Tibial nerve (tissue), 4 donors: ENCODE measurements at places on chromosomes 5 and 9. TPM values are rescaled to one million over a fixed set of nuclear protein-coding genes. Genes with fewer than 3 reads are reported as not detected.

SLC6A3 gene
- total RNA-seq: 0.20 TPM

DNA sequence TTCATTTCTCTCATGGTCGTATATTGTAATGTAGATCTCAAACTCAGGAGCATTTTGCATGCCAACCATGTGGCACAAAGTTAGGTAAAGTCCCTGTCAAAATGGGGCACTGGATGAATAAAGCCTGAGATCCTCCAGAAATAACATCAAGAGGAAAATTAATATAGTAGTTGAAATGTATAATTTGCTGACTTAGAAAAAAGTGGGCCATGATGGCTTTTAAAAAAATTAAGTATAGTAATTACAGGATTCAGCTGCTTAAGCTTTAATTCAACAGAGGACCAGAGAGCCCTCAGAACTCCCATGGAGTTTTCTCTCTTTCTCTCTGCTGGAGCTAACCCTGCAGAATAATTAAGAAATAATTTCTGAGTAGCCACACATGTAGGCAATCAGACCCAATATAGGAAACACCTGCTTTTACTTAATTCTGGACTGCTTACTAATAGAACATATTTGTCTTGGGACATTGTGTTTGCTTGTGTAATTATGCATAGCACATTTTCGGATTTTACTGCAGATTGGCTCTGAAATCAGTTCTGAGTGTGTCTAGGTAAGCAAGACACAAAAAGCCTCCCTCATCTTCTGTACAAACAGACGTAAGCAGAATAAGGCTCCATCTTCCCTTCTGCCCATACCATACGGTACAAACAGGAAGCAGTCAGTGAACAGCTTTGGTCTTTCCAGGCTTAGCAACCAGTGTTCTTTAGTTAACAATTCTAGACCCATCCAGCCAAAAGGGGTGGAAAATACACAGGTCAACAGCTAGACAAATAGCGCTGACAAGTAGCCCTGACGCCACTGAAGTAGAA lies 26.5 kb upstream of the PCSK1 start:
- no peak for DNase-seq
- H3K4me1 ChIP-seq: no peaks in the 10 kb centered on the region
- no peak overlapping the region for H3K4me3 ChIP-seq
- no peaks in the 10 kb centered on the region for H3K27me3 ChIP-seq

SMIM15 gene
- total RNA-seq: 12.0 TPM

WNK2 gene
- 7.2 TPM for total RNA-seq

DNA sequence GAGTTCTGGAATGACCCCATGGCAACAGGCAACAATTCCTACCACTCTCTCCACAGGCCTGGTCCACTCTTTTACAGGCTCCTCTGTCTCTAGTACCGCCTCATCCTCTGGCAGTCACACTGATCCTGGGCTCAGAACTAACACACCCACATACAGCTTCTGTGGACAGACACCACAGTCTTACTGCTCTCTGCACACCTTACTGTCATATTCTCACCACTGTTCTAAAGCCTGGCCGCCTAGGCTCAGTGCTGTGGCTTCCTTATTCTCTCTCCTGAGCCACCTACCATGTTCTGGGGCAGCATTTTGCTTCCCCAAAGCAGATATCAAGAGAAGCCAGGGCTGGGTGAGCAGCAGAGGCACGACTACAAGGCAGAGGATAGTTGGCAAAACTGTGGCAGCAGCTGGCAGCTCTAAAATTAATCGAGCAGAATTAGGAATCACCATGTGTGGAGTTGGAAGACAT lies 14.8 kb downstream of the REEP5 start:
- no peaks in the 10 kb centered on the region for H3K36me3 ChIP-seq
- H3K4me1 ChIP-seq: no peaks in the 10 kb centered on the region
- DNase-seq: no peak
- H3K4me3 ChIP-seq: no peak overlapping the region

DNA sequence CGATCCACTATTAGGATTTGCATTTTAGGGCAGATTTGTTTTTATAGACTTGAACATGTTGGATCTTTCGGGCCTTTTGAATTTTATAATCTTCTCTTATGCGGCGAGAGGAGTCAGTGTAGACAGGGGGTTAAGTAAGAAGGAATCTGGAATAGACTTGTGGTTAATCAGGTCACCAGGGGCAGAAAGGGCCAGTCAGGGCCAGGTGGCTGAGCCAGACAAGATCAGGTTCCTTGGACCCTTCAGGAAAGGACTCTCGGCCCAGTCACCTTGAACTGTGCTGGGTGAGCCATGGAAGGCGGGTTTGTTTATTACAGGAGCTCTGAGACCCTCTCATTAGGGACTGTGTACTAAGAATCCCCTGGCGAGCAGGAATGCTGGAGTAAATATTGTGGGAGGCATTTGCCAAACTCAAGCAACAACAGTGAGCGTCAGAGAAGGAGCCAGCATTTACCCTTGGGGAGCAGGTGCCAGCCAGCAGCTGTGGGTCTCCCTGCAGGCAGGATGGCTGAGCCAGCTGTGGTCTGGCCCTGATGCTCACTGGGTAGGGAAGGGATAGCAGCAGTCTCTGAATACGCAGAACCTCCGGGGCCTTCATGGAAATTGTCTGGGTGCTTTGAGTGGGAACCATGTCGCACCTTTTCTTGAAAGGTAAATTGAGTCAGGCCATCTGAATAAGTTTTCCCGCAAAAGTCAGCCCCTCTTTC lies 79.2 kb downstream of the UBE2QL1 start:
- no peak overlapping the region for H3K27ac ChIP-seq
- no peak for DNase-seq
- no peak overlapping the region for H3K4me3 ChIP-seq
- H3K4me1 ChIP-seq: no peaks in the 10 kb centered on the region
- no peaks in the 10 kb centered on the region for H3K36me3 ChIP-seq

REEP5 gene
- total RNA-seq: 101 TPM

- H3K4me1 ChIP-seq: no peaks in the 10 kb centered on the region
- no peak for DNase-seq
- H3K4me3 ChIP-seq: no peak overlapping the region
- H3K36me3 ChIP-seq: no peaks in the 10 kb centered on the region
- no peak overlapping the region for H3K27ac ChIP-seq
Measured at GRCh38 chr9:137900584-137901310, 23.2 kb downstream of the CACNA1B start.

GRCh38 chr5:120297616-120298015 lies 166.5 kb upstream of the PRR16 start:
- no peaks in the 10 kb centered on the region for H3K36me3 ChIP-seq
- H3K4me3 ChIP-seq: no peak overlapping the region
- no peak overlapping the region for H3K27ac ChIP-seq
- H3K27me3 ChIP-seq: no peaks in the 10 kb centered on the region
- H3K4me1 ChIP-seq: no peaks in the 10 kb centered on the region

DNA sequence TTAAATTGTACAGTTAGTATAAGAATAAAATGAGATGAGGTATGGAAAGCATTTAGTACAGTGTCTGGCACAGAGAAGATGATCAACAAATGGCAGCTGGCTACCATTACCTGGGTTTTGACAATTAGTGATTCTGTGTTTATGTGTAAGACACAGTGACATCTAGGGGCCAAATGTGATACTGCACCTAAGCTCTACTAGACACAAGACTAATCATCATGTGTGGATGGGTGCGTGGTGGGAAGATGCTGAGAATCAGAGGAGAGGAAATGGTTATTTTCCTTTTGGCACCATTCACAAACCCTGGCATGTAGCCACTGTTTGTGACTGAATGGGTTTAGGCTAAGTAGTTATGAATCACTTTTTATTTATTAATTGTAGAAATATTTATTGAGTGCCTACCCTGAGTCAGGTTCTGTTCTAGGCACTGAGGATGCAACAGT lies 109.8 kb upstream of the TBC1D2 start:
- no peak overlapping the region for H3K4me3 ChIP-seq
- H3K27ac ChIP-seq: no peak overlapping the region
- DNase-seq: no peak
- H3K4me1 ChIP-seq: no peaks in the 10 kb centered on the region

SUSD3 gene
- total RNA-seq: 4.2 TPM

GRCh38 chr9:33637881-33638280 lies 113.8 kb downstream of the ANKRD18B start:
- H3K4me3 ChIP-seq: no peak overlapping the region
- H3K4me1 ChIP-seq: no peaks in the 10 kb centered on the region
- no peak for DNase-seq
- H3K27ac ChIP-seq: no peak overlapping the region

DNA sequence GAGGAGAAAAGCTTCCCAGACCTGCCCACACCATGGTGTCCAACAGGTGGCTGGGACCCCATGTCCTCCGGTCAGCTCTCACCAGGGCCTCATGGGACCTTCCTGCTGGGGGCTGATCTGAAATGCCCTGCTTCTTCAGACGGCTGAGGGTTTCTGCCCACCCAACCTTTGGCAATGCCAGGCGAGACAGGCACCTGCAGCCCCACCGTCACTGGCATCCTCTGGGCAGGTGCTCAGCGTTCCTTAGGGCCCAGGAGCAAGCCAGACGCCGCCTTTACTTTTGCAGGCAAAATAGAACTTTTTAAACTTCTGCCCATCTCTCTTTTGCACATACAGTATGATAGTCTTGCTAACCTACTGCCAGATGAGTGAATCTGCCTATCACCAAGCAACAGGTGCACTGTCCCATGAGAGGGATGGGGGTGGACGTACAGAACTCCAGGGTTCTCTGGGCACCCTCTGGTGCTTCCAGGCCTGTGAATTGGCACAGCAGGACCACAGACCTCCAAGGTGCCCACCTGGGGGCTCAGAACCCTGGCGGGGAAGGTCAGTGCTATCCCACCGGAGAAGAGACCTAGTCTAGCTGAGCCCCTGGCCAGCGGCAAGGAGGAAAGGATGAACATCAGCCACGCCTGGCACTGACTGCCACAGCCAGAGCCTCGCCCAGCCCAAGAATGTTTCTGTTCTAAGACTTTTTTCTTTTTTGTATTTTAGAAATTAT lies 7.5 kb downstream of the OBP2B start:
- no peak overlapping the region for H3K4me3 ChIP-seq
- H3K4me1 ChIP-seq: no peaks in the 10 kb centered on the region
- no peak overlapping the region for H3K27ac ChIP-seq
- no peak for DNase-seq
- peaks cover 8% of the 10 kb centered on the region for H3K27me3 ChIP-seq

DNA sequence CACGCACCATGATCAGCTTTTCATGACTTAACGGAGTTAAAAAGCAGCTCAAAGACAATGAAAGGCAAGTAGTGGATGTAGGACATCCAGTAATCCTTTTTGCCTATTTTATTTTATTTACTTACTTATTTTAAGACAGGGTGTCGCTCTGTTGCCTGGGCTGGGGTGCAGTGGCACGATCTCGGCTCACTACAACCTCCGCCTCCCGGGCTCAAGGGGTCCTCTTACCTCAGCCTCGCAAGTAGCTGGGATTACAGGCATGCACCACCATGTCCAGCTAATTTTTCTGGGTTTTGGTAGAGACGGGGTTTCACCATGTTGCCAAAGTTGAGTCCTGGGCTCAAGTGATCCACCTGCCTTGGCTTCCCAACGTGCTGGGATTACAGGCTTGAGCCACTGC lies 148.9 kb downstream of the DAB2IP start:
- H3K4me1 ChIP-seq: no peaks in the 10 kb centered on the region
- H3K36me3 ChIP-seq: no peaks in the 10 kb centered on the region
- no peak overlapping the region for H3K4me3 ChIP-seq
- DNase-seq: no peak
- no peaks in the 10 kb centered on the region for H3K27me3 ChIP-seq
- H3K27ac ChIP-seq: no peak overlapping the region

DNA sequence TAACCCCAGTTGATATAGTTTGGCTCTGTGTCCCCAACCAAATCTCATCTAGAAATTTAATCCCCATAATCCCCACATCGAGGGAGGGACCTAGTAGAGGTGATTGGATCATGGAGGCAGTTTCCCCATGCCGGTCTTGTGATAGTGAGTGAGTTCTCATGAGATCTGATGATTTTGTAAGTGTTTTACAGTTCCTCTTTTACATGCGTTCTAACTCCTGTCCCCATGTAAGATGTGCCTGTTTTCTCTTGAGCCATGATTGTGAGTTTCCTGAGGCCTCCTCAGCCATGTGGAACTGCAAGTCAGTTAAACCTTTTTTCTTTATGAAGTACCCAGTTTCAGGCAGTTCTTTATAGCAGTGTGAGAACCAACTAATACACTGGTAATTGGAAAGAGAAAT lies 73.6 kb downstream of the CDH12 start:
- no peak overlapping the region for H3K27ac ChIP-seq
- H3K4me3 ChIP-seq: no peak overlapping the region
- no peaks in the 10 kb centered on the region for H3K36me3 ChIP-seq
- H3K27me3 ChIP-seq: no peaks in the 10 kb centered on the region
- H3K4me1 ChIP-seq: no peaks in the 10 kb centered on the region
- DNase-seq: no peak

DNA sequence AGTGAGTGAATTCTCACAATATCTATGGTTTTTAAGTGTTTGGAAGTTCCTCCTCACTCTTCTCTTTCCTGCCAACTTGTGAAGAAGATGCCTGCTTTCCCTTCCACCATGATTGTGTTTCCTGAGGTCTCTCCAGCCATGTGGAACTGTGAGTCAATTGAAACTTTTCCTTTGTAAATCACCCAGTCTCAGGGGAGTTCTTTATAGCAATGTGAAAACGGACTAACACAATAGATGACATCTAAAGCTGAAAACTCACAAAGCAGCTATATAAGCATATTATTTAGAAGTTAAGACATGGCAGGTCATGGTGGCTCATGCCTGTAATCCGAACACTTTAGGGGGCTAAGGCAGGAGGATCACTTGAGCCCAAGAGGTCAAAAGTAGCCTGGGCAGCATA lies 130.2 kb downstream of the ARRDC3 start:
- H3K36me3 ChIP-seq: no peaks in the 10 kb centered on the region
- no peak overlapping the region for H3K4me3 ChIP-seq
- H3K27ac ChIP-seq: no peak overlapping the region
- DNase-seq: no peak
- H3K27me3 ChIP-seq: no peaks in the 10 kb centered on the region
- H3K4me1 ChIP-seq: no peaks in the 10 kb centered on the region

SLC6A18 gene
- total RNA-seq: not detected

PAEP gene
- not detected for total RNA-seq

NUTM2F gene
- total RNA-seq: not detected

PPP3R2 gene
- total RNA-seq: not detected

GRCh38 chr5:21646469-21646868 lies 1206.7 kb downstream of the CDH12 start:
- H3K36me3 ChIP-seq: no peaks in the 10 kb centered on the region
- H3K27ac ChIP-seq: no peak overlapping the region
- no peaks in the 10 kb centered on the region for H3K4me1 ChIP-seq
- H3K4me3 ChIP-seq: no peak overlapping the region

- no peak for DNase-seq
- H3K4me3 ChIP-seq: no peak overlapping the region
- H3K27ac ChIP-seq: no peak overlapping the region
- no peaks in the 10 kb centered on the region for H3K4me1 ChIP-seq
- no peaks in the 10 kb centered on the region for H3K36me3 ChIP-seq
- no peaks in the 10 kb centered on the region for H3K27me3 ChIP-seq
Measured at GRCh38 chr5:137935190-137935589, 45.9 kb downstream of the PKD2L2 start.

TMC1 gene
- 0.30 TPM for total RNA-seq

PCDHGA5 gene
- 8.2 TPM for total RNA-seq

GRCh38 chr5:147538236-147538635 lies 28.4 kb upstream of the DPYSL3 start:
- no peak overlapping the region for H3K4me3 ChIP-seq
- no peaks in the 10 kb centered on the region for H3K27me3 ChIP-seq
- no peaks in the 10 kb centered on the region for H3K36me3 ChIP-seq
- no peaks in the 10 kb centered on the region for H3K4me1 ChIP-seq

TMEM252 gene
- total RNA-seq: not detected
